Fibroblast of the aortic adventitia (primary cell): ENCODE measurements at places on chromosomes 11 and 22. TPM values are rescaled to one million over a fixed set of nuclear protein-coding genes. Genes with fewer than 3 reads are reported as not detected.
A peak's percentile ranks its signal among the peaks of the same experiment; 100 is the strongest.

Gene NRIP3
- 4.3 and 21.3 TPM in 2 replicates for total RNA-seq

Gene P2RX6
- total RNA-seq = 0.63 and 5.9 TPM in 2 replicates

Gene SMC1B
- total RNA-seq = 0.08 and 0.09 TPM in 2 replicates

Gene TEX54
- 0.54 TPM in 1 of 2 replicates, not detected in the other for total RNA-seq

Gene BLID
- 2.1 and 30.6 TPM in 2 replicates for total RNA-seq

Gene OR2AT4
- total RNA-seq = under 0.01 TPM in 1 of 2 replicates, not detected in the other

Gene CDC45
- 2.3 and 22.9 TPM in 2 replicates for total RNA-seq

Gene OR8B2
- not detected in 2 replicates for total RNA-seq

Gene SRSF8
- 6.9 and 23.9 TPM in 2 replicates for total RNA-seq

Gene GDPD4
- total RNA-seq = not detected in 2 replicates

Gene CACNA1I
- under 0.01 and 0.08 TPM in 2 replicates for total RNA-seq

GRCh38 chr11:13247606-13248296 lies 29.8 kb upstream of the BMAL1 start:
- DNase-seq = no peak

DNA sequence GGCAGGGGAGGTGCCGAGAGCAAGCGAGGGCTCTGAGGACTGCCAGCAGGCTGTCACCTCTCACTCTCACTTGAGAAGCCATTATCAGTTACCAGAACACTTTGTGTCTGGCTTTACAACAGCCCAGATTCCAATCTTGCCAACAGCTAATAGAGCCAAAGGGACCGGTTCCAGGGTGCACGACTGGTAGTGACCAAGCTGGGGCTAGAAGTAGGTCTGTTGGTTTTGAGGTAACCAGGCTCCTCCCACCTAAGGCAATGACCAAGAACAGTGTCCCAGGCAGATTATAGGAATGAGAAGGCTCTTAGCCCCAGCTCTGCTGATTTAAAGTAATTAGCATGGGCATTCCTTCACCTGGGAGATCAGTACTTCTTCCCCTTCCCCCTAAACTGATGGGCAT lies 7.2 kb upstream of the IL10RA start:
- DNase-seq = no peak

- DNase-seq = no peak
Observed at GRCh38 chr11:66767666-66768065, 38.6 kb upstream of the SPTBN2 start.

DNA sequence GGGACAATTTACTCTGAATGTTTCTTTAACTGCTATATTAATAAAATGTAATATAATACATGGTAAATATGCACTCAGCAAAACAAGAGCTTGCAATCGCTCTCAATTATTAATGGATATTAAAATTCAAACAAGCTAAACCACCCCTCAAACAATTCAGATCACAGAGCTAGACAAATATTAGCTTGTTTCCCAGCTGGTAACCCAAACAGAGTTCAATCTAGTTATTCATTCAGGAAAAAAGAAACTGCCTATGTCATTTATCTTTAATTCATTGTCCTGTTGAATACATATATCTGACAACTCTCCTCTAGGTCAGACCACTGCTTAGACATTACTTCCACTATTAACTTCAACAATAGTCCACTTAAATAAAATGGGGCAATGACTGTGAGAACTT lies 78.7 kb downstream of the SERGEF start:
- DNase-seq = no peak

DNA sequence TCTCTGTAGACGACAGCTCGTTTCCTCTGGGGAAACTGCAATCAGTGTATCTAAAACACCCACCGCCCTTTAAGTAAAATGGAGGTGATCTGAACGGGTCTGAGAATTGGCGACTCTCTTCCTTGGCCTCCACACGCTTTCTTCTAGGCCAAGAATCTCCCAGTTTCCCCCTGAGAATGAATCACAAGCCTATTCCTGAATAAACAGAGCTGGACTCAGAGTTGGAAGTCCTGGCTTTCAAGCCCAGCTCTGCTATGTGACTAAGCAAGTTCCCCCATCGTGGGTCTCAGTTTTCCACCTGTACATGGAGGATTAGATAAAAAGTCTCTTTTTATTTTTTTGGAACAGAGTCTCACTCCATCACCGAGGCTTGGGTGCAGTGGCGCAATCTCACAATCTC lies 200.4 kb downstream of the MN1 start:
- peak; percentile 72 for DNase-seq

GRCh38 chr11:15118431-15118830 lies 3.7 kb downstream of the INSC start:
- DNase-seq = no peak

DNA sequence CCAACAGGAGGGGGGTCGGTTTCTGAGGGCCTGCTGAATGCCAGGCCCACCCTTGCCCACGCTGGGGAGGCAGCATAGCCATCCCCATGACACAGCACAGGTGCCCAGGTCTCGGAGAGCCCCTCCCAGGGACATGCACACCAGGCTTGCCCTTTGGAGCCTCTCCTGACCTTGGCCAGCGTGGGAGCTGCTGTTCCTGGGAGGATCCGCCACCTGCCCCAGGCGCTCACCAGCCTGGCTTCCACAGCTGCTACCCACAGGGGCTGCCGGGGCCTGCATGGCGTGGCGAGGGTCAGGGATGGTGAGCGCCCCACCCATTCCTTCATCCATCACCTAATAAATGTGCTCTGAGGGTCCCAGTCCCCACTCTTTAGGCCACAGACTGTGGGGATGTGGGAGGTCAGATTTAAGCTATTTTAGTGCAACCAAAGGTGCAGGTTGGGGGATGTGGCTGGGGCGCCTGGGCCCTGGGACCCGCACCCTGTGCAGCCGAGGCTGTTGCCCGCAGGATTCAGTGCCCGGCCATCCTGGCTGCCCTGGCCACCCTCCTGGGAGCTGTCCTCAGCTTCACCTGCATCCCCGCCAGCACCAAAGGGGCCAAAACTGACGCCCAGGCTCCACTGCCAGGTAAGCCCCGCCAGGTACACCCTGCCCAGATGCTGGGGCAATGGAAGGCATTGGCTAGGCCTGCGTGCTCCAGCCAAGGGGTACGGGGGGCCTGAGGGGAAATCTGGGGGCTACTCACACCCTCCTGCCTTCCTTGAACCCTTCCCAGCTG lies 12.9 kb downstream of the PHLDA2 start:
- DNase-seq = no peak

- no peak for DNase-seq
Observed at GRCh38 chr11:10824888-10825287, 16.2 kb upstream of the EIF4G2 start.

GRCh38 chr22:37996515-37997246 lies 12.3 kb upstream of the SOX10 start:
- DNase-seq = no peak

- no peak for DNase-seq
Observed at GRCh38 chr11:111601636-111601978, 642 bp upstream of the SIK2 start.

- DNase-seq = no peak
Observed at GRCh38 chr11:121244884-121245283, 47.7 kb upstream of the SC5D start.

DNA sequence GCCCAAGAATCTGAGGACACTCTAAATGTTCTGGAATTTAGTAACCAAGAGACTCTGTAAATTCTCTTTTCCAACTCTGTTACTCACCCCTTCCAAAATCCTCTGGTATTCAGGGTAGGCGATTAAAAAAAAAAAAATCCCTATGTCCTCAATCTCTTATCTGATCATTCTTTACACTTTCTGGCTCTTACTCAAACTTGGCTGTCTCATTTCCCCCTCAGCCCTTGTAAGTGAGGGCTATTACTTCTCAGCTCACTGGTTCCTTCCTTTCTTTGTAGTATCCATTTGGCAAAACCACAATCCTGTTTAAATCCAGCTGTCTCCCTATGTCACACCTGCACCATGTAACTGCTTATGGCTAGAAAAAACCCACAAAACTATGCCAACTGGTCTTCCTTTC lies 12.7 kb upstream of the MSANTD2 start:
- DNase-seq = peak; percentile 56

DNA sequence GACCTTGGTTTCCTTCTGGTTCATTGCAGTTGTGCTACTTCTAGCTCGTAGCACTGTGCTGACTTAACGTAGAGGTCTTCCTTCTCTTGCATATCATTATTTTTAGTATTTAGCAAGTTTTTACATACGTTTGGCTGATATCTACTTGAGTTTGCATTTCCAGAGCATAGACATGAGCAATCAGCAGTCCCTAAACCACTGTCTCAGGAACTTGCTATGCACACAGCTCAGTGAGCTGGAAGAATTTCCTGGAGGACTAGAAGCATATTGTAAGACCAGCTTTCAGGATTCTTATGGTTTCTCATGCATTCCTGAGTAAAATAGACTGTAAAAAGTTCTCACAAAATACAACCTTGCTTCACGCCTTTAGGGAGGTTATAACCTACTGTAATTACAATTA lies 226.7 kb upstream of the PDGFD start:
- peak; percentile 5 for DNase-seq

DNA sequence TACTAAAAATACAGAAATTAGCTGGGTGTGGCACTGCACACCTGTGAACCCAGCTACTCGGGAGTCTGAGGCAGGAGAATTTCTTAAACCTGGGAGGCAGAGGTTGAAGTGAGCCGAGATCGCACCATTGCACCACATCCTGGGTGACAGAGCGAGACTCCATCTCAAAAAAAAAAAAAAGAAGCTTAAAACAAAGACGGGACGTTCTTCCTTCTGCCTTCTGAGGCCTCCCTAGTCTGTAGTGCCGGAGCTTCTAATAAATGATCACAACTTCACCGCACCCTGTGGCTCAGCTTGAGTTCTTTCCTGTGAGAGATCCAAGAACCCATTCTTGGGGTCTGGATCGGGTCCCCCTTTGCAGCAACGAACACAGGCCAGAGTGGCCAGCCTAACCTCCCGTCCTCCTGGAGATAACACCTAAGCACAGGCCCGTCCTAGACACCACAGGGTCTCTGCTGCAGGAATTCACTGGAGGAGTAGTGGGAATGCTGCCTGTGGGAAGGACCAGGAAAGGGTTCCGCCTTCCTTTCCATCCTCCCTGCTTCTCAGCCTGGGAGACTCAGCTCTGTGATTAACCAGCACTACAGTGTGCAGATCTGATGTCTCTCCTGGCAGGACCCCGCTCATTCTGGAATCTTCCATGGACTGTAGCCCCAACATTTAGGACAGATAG lies 2.2 kb upstream of the APOBEC3H start:
- DNase-seq = no peak

GRCh38 chr22:33577862-33578411 lies 342.3 kb downstream of the LARGE1 start:
- DNase-seq = no peak

DNA sequence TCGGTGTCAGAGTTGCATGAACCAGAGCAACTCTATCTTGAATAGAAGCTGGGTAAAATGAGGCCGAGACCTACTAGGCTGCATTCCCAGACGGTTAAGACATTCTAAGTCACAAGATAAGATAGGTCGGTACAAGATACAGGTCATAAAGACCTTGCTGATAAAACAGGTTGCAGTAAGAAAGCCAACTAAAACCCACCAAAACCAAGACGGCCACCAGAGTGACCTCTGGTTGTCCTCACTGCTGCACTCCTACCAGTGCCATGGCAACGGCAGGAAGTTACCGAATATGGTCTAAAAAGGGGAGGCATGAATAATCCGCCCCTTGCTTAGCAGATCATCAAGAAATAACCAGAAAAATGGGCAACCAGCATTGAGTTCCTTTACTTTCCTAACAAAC lies 2.4 kb upstream of the KAT5 start:
- DNase-seq = peak; percentile 27

- peak; percentile 90 for DNase-seq
Observed at GRCh38 chr11:74257959-74258553, 53.4 kb downstream of the P4HA3 start.

DNA sequence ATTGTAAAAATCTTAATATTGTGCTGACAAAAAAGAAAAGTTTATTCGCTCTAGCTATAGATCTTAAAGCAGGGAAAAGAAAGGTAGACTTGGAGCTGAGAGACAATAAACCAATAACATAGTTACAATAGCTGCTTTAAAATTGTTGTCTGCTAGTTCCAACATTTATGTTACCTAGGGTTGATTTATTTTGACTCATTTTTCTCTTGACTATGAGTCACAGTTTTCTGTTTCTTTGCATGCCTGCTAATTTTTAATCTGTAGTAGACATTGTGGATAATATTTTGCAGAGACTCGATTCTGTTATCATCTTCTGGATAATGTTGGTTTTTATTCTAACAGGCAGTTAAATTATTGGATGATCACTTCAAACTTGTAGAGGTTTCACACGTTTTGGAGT lies 83.1 kb upstream of the TRPC6 start:
- no peak for DNase-seq

DNA sequence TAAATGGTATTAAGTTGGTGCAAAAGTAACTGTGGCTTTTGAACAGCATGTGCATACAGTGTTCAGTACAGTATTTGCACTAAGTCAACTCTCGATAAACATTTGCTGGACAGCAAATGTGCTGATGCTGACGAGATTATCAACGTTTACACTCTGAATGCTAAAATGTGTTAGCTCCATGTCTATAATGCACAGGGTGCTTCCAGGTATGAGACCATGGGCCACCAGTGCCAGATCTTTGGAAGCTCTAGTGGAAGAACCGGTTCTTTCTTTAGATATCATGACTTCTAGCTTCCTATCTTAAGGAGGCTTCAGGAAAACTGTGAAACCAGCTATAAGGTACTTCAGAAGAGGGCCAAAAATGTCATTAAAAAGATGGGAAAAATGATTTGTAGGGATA lies 17.2 kb downstream of the SNX19 start:
- DNase-seq = no peak
